ENCODE measurements at places on chromosomes 4 and X.

DNA sequence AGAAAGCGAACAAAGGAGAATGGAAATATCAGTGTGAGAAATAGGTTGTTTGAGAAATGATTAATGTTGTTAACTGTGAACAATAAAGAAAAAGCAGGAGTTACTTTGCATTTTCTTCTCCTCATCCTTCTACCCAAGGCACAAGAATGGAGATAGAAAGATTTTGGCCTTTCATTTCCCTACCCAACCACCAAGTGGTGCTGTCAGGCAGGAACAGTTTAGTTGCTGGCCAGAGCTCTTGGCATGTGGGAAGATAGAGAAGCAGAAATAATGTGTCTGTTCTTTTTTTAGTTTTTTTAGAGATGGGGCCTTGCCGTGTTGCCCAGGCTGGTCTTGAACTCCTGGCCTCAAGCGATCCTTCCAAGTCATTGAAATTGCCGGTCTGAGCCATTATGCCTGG is 12.8 kb downstream of the HOPX start:
- H3K4me3 ChIP-seq, result no peak overlapping the region
- H3K27ac ChIP-seq, result no peak overlapping the region
- no peaks in the 10 kb centered on the region for H3K4me1 ChIP-seq
- DNase-seq, result no peak
- H3K27me3 ChIP-seq, result peaks cover 3% of the 10 kb centered on the region

GRCh38 chr4:189048119-189048518 is 892.6 kb upstream of the FRG1 start:
- no peak overlapping the region for H3K4me3 ChIP-seq
- H3K27ac ChIP-seq, result no peak overlapping the region
- H3K36me3 ChIP-seq, result no peaks in the 10 kb centered on the region
- DNase-seq, result no peak
- no peaks in the 10 kb centered on the region for H3K4me1 ChIP-seq

- peaks cover 15% of the 10 kb centered on the region for H3K36me3 ChIP-seq
- peaks cover 28% of the 10 kb centered on the region for H3K4me1 ChIP-seq
- no peak overlapping the region for H3K4me3 ChIP-seq
Measured at GRCh38 chr4:182810103-182810615, 107.0 kb downstream of the DCTD start.

GRCh38 chr4:176789955-176790354 is 2.8 kb downstream of the VEGFC start:
- peaks cover 7% of the 10 kb centered on the region for H3K4me1 ChIP-seq
- no peak for DNase-seq
- peaks cover 45% of the 10 kb centered on the region for H3K27me3 ChIP-seq
- H3K36me3 ChIP-seq, result no peaks in the 10 kb centered on the region
- H3K4me3 ChIP-seq, result no peak overlapping the region

DNA sequence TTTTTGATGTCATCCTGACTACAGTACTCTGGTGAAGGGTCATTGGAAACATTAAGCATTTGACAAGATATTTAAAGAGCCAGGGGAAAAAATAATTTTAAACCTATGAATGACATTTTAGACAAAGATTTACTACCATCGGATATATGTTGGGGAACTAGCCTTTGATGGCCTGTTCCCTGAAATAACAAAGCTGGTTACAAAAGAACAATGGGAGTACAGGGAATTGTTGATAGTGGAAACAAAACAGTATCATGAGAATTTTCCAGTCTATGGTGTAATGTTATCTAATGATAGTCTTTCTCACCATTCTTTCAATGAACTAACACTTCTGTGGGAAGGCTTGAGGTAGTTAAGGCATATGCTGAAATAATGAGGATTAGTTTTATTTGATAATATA is 125.9 kb upstream of the KLHL4 start:
- peaks cover 37% of the 10 kb centered on the region for H3K4me1 ChIP-seq
- DNase-seq, result no peak
- no peaks in the 10 kb centered on the region for H3K27me3 ChIP-seq
- H3K4me3 ChIP-seq, result no peak overlapping the region

GRCh38 chr4:142846729-142847596 is 862 bp upstream of the INPP4B start:
- peak overlapping the region; percentile 91 for H3K4me3 ChIP-seq
- H3K27me3 ChIP-seq, result peaks cover 67% of the 10 kb centered on the region

DNA sequence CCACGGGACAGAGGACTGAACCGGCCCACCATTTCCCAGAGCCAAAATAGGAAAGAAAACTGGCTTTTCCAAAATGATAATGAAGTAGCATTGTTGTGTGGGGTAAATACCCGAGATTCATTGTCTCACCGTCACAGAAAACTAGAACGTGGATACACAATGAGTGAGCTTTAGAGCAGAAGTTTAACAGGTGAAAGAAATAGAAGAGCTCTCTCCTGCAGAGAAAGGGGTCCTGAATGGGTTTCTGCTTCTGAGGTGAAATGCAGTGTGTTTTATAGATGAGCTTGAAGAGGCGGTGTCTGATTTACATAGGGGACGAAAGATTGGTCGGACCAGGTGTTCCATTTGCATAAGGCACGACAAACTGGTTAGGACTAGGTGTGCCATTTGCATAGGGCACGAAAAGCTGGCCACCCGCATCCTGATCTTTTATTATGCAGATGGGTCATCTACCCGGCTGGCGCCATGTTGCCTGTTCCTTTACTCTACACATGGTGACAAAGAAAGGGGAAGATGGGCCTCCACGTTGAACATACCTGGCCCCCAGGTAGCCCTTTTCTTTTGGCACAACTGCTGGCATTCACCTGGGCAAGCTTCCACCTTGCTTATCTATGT is 118.1 kb downstream of the ATXN3L start:
- no peak for DNase-seq
- H3K27ac ChIP-seq, result no peak overlapping the region
- peaks cover 28% of the 10 kb centered on the region for H3K4me1 ChIP-seq
- peaks cover 2% of the 10 kb centered on the region for H3K27me3 ChIP-seq

DNA sequence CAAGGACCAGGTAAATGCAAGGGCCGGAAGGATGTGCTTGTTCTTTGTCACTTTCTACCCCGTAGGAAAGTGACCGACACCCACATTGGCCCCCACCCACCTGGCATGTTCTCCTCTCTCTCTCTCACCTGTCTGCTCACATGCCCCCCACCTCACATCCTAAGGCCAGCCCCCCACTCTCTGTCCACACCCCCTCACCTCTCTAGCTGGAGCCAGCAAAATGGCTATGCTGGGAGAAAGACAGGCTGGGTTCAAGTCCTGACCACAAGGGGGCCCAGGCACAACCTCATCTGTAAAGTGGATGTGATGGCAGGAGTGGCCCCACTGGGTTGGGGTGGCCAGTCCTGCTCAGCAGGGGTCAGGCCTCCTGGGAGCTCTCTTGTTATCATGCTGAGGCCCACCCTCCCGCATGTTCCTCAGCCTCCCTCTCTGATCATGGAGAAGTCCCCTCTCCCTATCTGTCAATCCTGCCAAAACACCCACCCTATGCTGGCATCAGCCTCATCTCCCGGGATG is 1.7 kb upstream of the PPP2R2C start:
- H3K4me1 ChIP-seq, result peaks cover 7% of the 10 kb centered on the region
- peaks cover 93% of the 10 kb centered on the region for H3K27me3 ChIP-seq
- H3K27ac ChIP-seq, result no peak overlapping the region
- no peak overlapping the region for H3K4me3 ChIP-seq

- DNase-seq, result no peak
- H3K4me3 ChIP-seq, result no peak overlapping the region
- peak overlapping the region; percentile 16 for H3K27ac ChIP-seq
- no peaks in the 10 kb centered on the region for H3K27me3 ChIP-seq
Measured at GRCh38 chr4:68865760-68866159, 50.0 kb downstream of the UGT2B10 start.

GRCh38 chr4:117357437-117357836 is 272.1 kb upstream of the TRAM1L1 start:
- H3K36me3 ChIP-seq, result no peaks in the 10 kb centered on the region
- H3K27ac ChIP-seq, result no peak overlapping the region
- no peak for DNase-seq
- no peaks in the 10 kb centered on the region for H3K4me1 ChIP-seq
- H3K27me3 ChIP-seq, result no peaks in the 10 kb centered on the region
- H3K4me3 ChIP-seq, result no peak overlapping the region

GRCh38 chr4:87241336-87241735 is 20.9 kb upstream of the KLHL8 start:
- DNase-seq, result no peak
- H3K36me3 ChIP-seq, result peaks cover 16% of the 10 kb centered on the region
- H3K27me3 ChIP-seq, result no peaks in the 10 kb centered on the region
- H3K4me3 ChIP-seq, result no peak overlapping the region

DNA sequence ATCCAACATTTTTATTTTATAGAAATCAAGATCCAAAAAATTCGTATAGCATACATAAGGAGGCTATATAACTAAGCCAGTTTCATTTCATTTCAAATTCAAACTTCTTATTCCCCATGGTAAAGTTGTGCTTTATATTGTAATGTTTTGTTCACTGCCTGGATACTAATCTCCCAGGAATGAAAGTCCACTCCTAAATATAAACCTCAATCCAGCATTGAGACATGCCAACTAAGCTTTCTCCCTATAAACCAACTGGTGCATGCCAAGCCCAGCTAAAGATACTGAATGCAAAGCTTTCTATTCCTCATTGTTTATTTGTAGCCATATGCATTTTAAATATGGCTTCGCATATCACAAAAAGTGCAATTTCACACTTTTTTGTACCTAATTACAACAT is 63.8 kb upstream of the INPP4B start:
- no peak overlapping the region for H3K4me3 ChIP-seq
- peaks cover 4% of the 10 kb centered on the region for H3K27me3 ChIP-seq
- H3K36me3 ChIP-seq, result no peaks in the 10 kb centered on the region
- H3K4me1 ChIP-seq, result no peaks in the 10 kb centered on the region
- DNase-seq, result no peak

GRCh38 chrX:2390754-2391153 is 110.0 kb downstream of the DHRSX start:
- H3K4me1 ChIP-seq, result peaks cover 2% of the 10 kb centered on the region
- no peak overlapping the region for H3K4me3 ChIP-seq
- no peak overlapping the region for H3K27ac ChIP-seq
- DNase-seq, result no peak
- H3K27me3 ChIP-seq, result peaks cover 2% of the 10 kb centered on the region
- peaks cover 66% of the 10 kb centered on the region for H3K36me3 ChIP-seq

DNA sequence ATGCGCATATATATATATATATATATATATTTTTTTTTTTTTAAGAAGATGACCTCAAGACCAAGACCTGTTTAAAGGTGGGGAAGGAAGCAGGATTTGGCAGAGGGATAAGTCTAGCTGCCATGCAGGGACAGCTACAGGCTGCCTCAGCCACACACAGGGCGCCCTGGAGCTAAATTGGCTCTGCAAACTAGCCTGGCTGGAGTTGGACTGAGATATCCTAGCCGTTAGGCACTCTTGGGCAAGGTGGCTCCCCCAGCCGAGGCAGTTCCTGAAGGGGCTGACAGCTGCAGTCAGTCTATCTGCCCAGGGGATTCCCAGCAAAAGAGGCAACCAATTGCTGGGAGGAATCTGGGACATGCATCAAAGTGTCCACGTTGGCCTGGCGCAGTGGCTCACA is 21.9 kb downstream of the TRIML1 start:
- peaks cover 3% of the 10 kb centered on the region for H3K4me1 ChIP-seq
- H3K27me3 ChIP-seq, result no peaks in the 10 kb centered on the region
- no peak for DNase-seq
- no peak overlapping the region for H3K27ac ChIP-seq

GRCh38 chrX:126819429-126819828 is at the start of gene PRR32:
TSS of gene PRR32 (plus strand) at chrX:126819729. CDS start at chrX:126819844, 115 bp downstream.
- no peaks in the 10 kb centered on the region for H3K27me3 ChIP-seq
- H3K27ac ChIP-seq, result peak within 1 kb of the TSS; percentile 75
- no peaks in the 10 kb centered on the region for H3K36me3 ChIP-seq
- H3K4me1 ChIP-seq, result no peaks in the 10 kb centered on the region
- no peak within 1 kb of the TSS for H3K4me3 ChIP-seq
- DNase-seq, result no peak

GRCh38 chr4:175657571-175657970 is 154.5 kb downstream of the GPM6A start:
- H3K4me3 ChIP-seq, result no peak overlapping the region
- no peaks in the 10 kb centered on the region for H3K4me1 ChIP-seq
- no peaks in the 10 kb centered on the region for H3K36me3 ChIP-seq

- DNase-seq, result peak; percentile 8
- H3K27ac ChIP-seq, result no peak overlapping the region
- no peak overlapping the region for H3K4me3 ChIP-seq
- no peaks in the 10 kb centered on the region for H3K36me3 ChIP-seq
Measured at GRCh38 chr4:170374770-170375169, 285.0 kb upstream of the AADAT start.

DNA sequence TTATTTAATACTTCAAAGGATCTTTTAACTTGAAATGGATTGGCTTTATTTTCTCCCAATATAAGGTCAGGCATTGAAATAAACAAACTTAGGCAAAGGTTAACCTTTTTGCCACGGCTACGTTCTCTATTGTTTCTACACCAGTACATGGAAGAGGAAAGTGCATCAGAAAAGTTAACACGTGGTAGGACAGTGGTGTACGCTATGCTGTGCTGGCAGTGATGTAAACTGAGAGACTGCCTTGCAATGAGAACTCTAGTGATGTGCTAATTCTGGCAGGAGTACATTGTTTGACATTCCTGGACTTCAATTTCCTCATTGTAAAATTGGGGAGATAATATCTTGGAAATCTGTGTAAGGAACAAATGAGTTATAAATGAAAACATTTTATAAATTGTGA is 208.2 kb downstream of the TMA16 start:
- no peaks in the 10 kb centered on the region for H3K4me1 ChIP-seq
- H3K36me3 ChIP-seq, result no peaks in the 10 kb centered on the region
- H3K4me3 ChIP-seq, result no peak overlapping the region
- no peak overlapping the region for H3K27ac ChIP-seq
- DNase-seq, result no peak
- H3K27me3 ChIP-seq, result no peaks in the 10 kb centered on the region

GRCh38 chr4:83113429-83113786 is 1.1 kb downstream of the PLAC8 start:
- no peak overlapping the region for H3K27ac ChIP-seq
- no peaks in the 10 kb centered on the region for H3K36me3 ChIP-seq
- peaks cover 7% of the 10 kb centered on the region for H3K4me1 ChIP-seq

GRCh38 chr4:158763462-158763861 is 5.4 kb upstream of the FNIP2 start:
- peaks cover 7% of the 10 kb centered on the region for H3K27me3 ChIP-seq
- peaks cover 14% of the 10 kb centered on the region for H3K4me1 ChIP-seq
- H3K36me3 ChIP-seq, result no peaks in the 10 kb centered on the region
- no peak overlapping the region for H3K4me3 ChIP-seq
- H3K27ac ChIP-seq, result no peak overlapping the region

DNA sequence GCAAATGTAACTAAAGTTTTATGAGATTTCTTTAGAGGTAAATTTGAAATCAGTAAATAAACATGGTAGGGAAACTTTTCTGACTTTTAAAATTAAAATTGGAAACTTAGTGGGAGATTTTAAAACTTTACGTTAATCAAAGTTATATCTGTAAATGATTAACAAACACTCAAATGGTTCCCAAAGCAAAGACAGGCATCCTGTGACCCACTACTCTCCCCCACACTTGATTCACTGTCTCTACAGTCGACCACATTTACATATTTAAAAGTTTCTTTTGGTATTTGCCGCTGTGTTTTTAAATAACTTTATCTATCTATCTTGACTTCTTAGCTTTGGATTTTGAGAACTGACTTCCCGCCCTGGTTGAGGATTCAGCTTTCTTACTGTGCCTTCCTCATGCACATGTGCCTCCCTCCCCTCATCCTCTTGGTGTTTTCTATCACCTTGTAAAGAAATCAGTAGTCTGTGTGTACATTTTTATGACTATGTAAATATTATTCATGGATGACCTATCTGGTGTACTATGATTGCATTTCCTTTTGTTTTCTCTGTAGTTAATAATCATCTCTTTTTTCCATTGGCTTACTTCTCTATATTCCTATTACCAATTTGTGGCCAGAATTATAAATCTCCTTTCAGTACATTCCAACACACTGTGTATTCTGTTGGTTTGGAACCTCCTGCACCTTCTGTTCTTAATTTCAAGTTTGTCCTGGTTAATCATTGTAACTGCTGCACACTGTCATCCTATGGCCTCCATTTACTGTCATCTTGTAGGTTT is 72.6 kb downstream of the WWC2 start:
- peak overlapping the region; percentile 10 for H3K27ac ChIP-seq
- DNase-seq, result no peak
- H3K4me3 ChIP-seq, result no peak overlapping the region
- peaks cover 55% of the 10 kb centered on the region for H3K4me1 ChIP-seq
- peaks cover 11% of the 10 kb centered on the region for H3K36me3 ChIP-seq
